ENCODE measurements at places on chromosomes 2 and 18.

DNA sequence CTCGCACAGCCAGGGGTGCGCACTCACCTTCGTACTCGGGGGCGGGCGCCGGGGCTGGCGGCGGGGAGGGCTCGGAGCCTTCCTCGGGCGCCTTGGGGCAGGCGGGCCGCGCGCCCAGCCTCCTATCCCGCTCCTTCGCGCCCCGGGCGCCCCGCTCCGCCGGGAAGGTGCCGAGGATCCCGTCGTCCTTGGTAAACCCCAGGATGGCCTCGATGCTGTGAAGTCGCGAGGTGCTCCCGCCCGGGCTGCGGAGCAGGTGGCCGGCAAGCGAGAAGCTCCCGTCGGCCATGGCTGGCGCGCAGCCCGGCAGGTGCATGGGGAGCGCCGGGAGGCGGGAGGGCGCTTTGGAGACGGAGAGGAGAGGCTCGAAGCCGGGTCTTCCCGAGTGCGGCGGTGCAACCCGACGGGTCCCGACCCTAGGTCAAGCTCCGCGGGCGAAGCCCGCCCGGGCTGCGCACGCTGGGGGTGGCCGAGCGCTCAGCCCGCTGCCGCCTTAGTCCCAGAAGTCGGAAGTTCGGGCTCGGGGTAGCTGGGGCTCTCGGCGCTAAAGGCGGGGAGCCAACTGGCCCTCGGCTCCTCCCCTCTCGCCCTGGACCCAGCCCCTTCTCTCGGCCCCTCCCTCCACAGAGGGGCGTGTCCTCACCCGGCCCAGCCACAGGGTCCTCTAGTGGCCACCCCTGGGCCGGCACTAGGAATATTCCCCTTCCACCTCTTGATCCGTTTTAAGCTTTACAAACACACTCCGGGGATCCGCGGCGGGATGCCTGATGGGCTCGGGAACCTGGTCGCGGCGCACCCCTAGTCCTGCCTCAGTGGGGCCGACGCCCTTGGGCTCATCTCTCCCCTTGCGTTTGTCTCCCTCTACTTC lies at the start of gene RAX:
TSS of gene RAX (minus strand) at position 564 of the 868 bp plus-strand sequence. CDS start at position 316, 248 bp downstream.
- DNase-seq = no peak

GRCh38 chr2:197298609-197299008 lies 12.0 kb downstream of the ANKRD44 start:
- DNase-seq = no peak

- no peak for DNase-seq
These were observed 263.7 kb downstream of the ALK start for GRCh38 chr2:29657674-29658073.

- no peak for DNase-seq
These were observed 112.7 kb upstream of the SPATS2L start for GRCh38 chr2:200193791-200194190.

DNA sequence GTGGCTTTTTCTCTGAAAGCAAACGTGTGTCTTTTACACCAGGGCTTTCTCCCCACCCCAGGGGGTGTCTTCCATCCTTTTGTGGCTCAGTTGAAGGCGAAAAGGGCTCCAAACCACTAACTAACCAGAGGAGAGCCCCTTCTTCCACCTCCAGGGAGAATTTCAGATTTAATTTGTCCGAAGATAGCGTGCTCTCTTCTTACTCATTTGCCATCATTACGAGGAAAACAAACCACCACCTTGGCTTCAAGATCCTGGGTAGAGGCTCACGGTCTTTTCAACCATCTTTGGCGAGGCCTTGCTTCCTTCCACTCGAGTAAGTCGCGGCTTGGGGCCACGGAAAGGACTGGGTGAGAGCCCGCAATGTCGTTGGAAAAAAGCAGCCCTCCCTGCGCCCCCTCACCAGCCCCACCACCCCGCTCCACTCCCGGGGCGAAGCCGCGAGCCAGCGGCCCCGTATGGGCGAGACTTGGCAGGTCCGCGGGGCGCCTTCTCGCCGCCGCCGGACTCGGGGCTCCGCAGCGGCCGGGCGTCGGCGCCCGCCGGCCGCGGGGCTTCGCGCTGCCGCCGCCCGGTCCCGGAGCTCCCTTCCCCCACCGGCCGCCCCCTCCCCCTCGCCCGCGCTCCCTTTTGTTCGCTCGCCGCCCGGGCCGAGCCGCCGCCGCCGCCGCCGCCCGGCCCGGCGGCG lies 1.7 kb upstream of the ZNF532 start:
- DNase-seq = no peak

DNA sequence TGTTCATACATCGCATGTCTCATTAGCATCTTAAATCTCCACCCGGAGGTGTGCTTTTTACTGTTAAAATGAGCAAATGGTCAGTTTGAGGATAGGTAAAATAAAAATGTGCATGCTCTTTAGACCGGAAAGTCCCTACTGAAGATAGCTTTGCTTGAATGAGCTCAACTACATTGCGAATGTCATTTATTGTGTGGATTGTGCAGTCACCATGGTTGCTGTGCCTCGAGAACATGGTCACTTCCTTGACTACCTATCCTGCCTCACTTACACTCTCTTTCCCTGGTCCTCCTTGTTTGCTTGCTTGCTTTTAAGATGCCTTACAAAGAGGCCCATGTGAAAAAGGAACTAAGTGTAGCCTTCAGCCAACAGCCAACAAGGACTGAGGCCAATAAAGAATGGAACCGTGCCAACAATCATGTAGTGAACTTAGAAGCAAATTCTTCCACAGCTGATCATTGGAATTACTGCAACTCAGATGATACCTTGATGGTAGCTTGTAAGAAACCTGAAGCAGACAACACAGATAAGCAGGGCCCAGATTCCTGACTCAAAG lies 72.2 kb upstream of the BARD1 start:
- no peak for DNase-seq

DNA sequence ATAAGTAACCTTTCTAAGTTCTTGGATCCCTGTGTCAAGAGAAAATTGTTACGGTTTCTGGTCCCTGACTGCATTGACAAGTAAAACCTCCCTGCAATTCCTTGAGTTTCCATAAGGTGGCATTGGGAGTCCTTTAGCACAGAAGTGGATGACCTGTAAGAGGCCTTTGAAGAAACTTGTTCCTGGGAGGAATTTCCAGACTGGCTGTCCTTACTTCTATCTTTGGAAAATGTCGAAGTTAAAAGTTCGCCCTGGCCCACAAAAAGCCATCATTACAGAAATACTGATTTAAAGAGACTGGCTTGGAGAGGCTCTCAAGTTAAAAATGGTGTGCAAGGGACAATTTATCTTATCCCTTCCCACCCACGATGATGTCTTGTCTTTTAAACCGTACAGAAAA lies 218.4 kb downstream of the CDH20 start:
- DNase-seq = no peak

DNA sequence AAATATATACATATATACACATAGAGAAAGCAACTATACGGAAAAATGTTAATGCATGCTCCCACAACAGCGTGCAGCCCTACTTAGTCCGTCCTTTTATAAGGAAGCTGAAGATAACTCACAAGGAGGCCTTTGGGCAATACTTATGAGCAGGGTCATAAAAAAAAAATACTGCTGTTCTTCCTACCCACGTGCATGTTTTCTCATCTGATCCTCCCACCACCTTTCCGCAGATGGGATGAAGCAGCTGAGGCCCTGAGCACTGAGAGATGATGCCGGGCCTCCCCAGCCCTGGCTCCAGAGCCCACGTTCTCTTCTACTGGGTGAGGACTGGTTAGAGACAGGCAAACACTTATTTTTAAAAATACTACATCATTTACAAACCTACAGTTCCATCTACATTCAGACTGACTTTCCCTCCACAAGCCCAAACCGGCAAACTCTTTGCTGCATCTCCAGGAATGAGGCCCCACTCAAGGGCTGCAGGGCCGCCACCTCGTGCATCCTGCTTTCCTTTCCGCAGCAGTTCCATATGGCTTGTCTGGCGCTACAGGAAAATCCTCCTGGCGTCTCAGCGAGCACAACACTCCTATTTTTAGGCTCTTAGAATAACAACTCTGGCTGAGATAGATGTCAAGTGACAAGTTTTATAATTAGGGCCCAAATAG lies 41.6 kb downstream of the TBC1D8 start:
- no peak for DNase-seq

DNA sequence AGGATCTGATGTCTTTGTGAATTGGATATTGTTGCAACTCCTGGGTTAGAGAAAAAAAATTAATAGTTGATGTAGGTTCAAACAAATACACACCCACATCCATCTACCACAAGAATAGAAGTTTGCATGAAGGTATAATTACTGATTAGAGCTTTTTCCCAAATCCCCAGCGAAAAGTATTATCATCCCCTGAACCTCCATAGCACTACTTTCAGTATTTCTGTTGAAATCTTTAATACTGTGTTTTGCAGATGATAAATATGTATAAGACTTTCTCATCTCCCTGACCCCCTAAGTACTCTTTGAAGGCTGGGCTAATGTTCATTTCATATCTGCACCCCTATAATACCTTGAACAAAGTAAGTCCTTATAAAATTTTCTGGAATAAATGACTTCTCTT lies 6.4 kb downstream of the FN1 start:
- no peak for DNase-seq

- DNase-seq = no peak
These were observed 35.2 kb upstream of the DLX2 start for GRCh38 chr2:172137943-172138342.

- no peak for DNase-seq
These were observed 169.2 kb downstream of the BCL2 start for GRCh38 chr18:63150326-63150725.

DNA sequence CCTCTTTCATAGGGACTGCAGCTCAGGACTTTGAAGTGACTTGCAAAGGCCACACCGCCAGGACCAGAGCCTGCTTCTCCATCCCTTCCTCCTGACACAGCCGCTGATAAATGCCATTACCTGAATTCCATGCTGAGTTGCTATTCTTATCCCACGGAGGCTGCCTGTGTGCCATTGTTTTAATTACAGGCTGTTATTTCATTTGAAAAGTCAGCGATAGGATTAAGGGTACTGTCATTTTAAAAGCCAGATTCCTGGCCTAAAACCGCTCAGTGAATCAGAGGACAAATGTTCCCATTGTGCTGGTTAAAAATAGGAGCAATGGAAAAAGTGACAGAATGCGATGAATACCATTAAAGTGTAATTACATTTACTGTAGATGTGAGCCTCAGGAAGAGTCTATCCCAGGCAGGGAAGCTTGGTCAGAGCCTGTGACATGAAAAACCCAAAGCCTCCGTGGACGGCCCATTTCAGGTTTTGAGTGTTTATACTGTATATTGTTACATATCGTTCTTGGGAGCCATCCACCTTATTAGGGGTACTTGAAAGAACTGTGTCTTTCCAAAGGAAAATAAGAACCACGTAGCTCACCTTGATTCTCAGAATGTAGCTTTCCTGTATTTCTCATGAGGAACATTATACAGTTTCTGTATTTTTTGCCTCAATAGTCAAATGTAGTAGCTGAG lies 41.3 kb downstream of the PDCL3 start:
- DNase-seq = no peak

- no peak for DNase-seq
These were observed 28.6 kb downstream of the MARCO start for GRCh38 chr2:118970396-118971135.

DNA sequence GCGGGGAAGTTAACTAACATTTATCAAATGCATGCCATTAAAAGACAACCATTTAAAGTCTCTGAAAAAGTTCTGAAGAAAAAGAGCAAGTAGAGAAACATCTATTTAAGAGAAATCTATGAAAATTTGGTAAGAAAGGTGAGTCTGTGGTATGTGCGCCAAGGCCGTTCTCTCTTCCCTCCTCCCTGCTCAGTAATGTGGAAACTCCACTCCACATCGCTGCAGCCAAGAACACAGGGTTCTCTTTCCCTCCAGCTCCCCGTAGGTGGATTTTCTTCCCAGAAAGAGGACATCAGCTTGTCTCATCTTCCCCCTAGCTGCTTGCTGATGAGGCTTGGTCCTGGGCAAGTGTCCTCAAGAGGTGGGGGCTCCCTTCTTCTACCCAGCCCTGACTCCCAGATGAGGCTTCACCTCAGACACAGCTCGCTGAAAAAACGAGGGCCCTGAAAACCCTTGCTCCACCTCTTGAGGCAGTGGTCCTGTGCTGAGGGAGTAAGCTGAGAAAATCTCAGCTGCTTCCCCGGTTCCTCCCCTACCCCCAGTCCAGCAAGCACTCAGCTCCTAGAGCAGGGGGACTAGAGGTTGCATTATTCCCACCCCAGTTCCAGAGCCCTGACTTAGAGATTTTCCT lies 45.8 kb upstream of the PTPRM start:
- no peak for DNase-seq

DNA sequence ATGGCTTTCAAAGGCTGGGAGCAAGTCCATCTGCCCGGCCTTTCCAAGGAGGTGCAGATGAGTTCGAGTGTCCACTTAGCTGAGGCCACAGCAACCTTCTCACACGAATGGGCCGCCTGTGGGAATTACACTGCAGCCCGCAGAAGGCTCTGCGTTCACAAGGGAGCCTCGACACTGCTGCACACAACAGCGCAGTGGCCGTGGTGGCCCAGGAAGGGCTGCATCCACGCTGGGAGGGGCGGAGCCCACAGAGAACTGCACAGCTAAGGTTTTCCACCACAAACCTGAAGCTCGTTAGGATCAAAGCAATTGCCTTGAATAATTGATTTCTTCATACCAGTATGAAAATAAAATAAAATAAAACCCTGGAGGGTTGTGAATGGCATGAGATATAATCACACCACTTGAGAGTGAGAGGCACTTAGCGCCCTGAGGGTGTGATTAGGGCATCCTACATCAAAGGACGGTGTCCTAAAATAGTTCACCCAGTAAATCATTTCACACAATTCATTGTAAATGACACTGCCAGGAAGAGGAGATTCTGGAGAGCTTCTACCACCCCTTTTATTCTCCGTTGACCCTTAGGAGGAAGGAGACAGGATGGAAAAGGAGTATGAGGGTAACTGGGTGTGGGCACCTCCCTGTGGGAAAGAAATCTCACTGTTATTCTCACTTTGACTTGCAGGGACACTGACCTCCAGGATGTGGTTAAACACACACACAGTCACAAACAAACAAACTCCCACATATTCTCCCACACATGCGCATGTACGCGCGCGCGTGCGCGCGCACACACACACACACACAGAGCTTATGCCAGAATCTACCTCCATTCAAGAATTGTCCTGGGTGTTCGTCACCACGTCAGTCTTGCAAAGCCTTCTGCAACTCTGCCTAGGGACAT lies 256.6 kb upstream of the ID2 start:
- peak; percentile 22 for DNase-seq
